ENCODE measurements at places on chromosomes 6 and 20.

GRCh38 chr6:104940893-104941728 lies 15.8 kb upstream of the LIN28B start:
- DNase-seq, result no peak

GRCh38 chr20:22720206-22720605 lies 135.8 kb upstream of the FOXA2 start:
- DNase-seq, result no peak

DNA sequence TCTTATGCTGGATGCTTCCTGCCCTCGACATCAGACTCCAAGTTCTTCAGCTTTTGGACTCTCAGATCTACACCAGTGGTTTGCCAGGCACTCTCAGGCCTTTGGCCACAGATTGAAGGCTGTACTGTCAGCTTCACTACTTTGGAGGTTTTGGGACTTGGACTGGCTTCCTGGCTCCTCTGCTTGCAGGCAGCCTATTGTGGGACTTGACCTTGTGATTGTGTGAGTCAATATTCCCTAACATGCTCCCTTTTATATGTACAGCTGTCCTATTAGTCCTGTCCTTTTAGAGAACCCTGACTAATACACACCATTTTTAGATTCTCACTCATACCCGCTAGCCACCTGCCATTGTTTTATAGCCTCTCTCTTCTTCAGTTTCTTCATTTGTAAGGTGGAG lies 382.1 kb upstream of the TSHZ2 start:
- no peak for DNase-seq

GRCh38 chr6:33359331-33359730 lies 32.3 kb upstream of the KIFC1 start:
- no peak for DNase-seq

- peak; percentile 37 for DNase-seq
These were observed 327.5 kb downstream of the SYNE1 start for GRCh38 chr6:152309648-152310047.

DNA sequence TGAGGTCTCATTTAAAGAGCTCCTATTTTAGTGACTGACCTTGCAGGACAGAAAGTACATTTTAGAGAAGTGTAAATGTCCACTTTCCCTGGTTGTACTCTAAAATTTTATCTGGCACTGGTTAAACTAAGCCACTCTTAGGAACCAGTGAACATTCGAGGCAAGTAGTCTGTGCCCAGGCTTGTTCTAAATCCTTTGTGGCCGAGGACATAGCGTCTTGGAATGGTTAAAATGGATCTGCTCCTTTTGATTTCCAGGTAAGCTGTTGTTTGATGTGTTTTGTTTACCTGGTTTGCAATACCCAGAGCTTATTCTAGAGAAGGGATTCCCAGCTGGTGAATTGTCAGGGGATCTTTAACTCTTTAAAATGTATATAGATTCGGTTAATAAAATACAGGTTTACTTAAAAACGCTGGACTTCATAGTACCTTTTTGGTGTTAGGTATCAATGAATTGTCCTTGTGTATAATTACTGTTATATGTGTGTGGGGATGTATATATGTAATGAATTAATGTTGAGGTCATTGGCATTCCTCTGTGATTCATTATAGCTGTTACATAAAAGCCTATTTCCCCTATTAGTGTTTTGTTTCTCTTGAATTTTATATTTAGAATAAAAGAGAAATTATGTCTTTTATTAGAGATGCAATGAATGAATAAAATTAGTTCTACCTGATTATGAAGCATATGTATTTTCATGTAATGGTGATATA lies 15.8 kb downstream of the SNX9 start:
- DNase-seq, result no peak

- DNase-seq, result no peak
These were observed 45.1 kb downstream of the HNF4A start for GRCh38 chr20:44400671-44400969.

DNA sequence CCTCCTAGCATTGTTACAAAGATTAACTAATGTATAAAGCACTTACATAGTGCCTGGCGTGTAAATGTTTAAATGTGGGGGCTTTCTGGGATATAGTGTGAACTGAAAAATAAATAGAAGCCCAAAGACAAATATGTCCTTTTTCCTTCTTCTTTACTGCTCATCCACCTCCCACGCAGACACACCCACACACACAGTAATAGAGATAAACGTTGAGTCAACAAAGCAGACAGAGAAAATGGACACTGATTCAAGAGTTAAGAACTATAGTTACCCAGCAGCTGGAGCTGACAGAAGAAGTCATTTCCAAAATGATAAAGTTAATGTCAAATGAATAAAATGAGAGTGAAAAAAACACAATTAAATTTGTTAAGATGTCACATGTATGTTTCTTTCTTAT lies 68.3 kb downstream of the FHL5 start:
- no peak for DNase-seq

DNA sequence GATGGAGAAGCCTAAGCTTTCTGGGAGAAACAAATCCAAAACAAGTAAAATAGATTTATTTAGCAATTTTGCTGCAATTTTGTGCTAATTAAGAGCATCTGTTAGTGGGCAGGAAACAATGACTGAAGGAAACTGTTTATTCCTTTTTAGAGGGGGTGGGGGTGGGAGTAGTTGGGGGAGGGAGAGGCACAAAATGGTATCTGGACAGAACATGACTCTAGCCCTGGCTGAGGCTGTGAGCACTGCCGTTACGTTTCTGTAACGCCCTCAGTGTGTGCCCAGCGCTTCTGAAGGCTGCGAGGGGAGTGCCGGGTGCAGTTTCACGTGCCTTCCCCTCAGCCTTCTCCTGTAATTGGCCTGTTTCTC lies 28.8 kb downstream of the METTL24 start:
- DNase-seq, result no peak

All from stimulated activated CD8-positive, alpha-beta memory T cell treated with anti-CD3 and anti-CD28 coated beads, Interleukin-12 subunit alpha, Interleukin-12 subunit beta, amount 100 ng/mL, for 1 hour (primary cell).